ENCODE measurements at places on chromosomes 3 and 15.

DNA sequence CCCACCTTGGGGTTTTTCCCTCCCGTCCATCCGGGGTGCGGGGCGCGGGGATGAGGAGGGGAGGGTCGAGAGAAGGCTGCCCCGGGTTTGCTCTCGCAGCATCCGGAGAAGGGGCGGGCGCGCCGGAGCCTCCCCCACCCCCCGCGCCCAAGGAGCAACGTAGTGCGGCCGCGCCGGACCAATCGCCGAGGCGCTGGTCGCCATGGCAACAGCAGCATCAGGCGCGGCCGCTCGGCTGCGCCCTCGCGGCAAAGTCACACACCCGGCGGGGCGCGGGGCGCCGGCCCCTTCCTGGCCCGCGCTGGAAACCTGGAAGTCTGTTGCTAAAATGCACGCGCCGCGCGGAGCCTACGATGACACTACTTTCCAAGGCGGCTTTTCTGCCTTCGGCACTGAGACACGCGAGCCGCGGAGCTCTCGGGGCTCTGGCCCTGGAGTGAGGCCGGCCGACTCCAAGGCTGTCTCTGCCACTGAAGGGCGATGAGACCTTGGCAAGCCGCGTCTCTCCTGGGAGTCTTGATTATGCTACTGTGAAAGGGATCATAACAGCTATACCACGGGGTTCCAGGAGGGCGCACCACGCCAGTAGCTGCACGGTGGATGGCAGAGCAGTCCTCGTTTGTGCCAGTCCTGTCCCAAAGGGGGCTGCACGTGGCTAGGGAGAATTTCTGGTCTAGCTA, at the start of gene IQSEC1:
TSS of gene IQSEC1 (minus strand) at position 104 of the 680 bp plus-strand sequence. CDS start 415 bp downstream, outside the sequence.
- no peak for DNase-seq

- no peak for DNase-seq
Measured at GRCh38 chr3:63656786-63657185, 4.3 kb downstream of the SNTN start.

GRCh38 chr3:188759336-188760005, 412.3 kb upstream of the TPRG1 start:
- no peak for DNase-seq

GRCh38 chr3:34203386-34203785, 405.0 kb downstream of the PDCD6IP start:
- DNase-seq: no peak

DNA sequence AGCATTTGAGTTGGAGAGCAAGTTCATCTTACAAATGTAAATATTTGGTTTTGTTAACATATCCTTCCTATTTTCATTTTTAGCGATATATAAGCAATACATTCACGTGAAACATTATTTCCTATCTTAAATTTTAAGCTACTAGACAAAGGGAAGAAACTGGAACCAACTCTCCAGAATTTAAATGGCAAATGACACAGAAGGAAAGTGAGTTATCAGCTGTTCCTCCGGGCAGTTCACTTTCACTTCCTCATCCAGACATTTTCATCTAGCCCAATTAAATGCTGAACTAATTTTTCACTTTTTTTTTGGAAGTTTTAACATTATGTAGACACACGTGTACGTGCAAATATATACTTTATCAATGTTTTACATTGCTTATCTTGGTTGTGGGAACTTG, 58.7 kb downstream of the MORC1 start:
- DNase-seq: no peak

DNA sequence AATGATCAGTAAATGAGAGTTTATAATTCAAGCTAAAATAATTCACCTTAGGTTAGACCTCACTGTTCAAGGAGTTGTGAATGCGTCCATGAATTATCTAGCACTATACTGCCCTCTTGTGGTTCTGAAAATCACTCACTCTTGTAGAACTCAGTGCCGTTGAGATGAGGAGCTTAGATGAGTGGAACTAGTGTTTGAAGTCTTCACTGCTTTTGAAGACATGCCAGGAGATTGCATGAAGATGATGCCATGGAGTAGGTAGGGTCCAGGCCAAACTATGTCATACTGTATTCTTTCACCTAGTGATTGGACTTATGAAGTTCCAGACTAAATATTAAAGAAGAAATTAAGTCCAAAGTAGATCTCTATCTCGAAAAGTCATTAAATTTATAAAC, 28.8 kb downstream of the LYSMD4 start:
- DNase-seq: no peak

GRCh38 chr15:73079565-73079964, 27.3 kb downstream of the NEO1 start:
- no peak for DNase-seq

- DNase-seq: no peak
Measured at GRCh38 chr3:67870477-67870876, 216.1 kb upstream of the SUCLG2 start.

Measured in hypothalamus (tissue), 51 donors.